ENCODE measurements at places on chromosomes 13 and 19.

DNA sequence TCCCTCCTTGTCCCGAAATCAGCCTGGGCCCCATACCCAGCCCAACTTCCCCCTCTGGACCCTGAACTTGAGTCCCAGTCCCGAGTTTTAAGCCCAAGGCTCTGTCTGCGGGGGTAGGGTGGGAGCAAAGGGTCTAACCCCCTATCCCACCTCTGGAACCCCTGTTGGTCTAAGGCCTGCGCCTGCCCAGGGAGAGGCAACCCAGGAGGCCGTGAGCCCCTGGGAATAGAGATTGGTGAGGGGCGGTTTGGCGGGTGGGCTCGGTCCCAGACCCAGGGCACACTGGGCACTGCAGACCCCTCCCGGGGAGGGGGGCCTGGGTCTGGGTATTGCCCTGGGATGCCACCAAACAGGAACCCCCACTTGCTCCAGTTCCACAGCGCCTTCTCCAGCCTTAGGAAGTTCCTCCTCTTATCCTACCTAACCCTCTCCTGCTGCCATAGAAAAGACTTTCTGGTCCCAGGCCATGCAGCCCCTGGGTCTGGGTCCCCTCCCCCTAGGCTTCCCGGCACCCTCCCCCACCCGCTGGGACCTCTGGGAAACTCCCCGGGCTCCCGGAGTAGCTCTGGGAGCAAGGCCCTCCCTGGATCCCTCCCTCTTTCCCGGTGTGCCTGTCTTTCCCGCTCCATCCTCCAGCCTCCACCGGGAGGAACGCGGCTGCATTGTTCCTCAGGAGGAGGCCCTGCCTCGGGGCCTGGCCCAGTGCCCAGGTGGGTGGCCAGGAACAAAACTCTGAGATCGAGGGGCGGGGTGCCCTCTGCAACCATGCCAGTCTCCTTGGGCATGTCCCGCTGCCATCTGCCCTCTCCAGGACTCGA, 33.6 kb upstream of the NANOS3 start:
- DNase-seq, result peak; percentile 75

DNA sequence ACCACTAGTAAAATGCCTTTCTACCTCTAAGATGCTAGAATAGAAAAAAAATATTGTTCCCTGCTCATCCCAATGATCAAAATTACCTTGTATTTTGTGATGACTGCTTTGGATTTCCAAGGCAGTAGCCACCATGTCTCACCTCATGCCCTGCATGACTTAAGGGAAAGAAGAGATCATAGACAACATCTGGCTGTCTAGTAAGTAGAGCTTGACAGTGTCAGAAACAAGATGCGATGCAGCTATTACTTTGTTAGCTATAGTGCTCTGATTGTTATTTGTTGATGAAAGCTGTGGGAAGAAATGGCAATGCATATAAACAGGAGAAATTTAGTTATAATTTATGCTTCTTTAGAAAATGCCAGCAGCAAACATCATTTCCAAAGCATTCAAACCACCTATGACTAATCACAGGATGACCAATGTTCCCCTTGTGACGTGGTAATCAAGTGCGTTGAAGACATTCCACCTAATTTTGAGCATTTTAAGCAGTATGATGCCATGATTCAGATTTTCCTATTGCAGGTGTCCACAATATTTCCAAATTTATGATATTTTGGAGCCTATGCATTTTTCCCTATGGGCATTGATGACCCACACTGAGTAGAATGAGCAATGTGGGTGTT, 308.3 kb downstream of the KCNRG start:
- no peak for DNase-seq

- DNase-seq, result no peak
These were observed 115.8 kb downstream of the NALCN start for GRCh38 chr13:101300531-101300930.

DNA sequence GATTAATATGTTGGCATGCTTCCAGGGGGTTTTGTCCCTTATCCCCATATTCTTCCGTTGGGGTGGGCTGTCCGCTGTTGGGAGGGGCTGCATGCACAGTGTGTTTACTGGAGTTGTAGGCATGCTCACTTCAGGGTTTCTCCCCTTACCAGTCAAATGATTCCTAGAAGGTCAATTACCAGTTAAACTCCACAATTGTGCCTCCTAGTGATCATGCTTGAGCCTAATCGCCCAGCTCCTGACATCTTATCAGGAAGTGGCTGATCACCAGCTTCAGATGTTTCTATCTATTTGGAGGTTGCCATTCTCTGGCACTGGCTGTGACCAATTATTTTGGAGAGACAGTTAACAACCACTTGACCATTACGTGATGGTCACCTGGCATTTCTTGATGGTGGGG, 1090.0 kb downstream of the SLITRK5 start:
- no peak for DNase-seq

DNA sequence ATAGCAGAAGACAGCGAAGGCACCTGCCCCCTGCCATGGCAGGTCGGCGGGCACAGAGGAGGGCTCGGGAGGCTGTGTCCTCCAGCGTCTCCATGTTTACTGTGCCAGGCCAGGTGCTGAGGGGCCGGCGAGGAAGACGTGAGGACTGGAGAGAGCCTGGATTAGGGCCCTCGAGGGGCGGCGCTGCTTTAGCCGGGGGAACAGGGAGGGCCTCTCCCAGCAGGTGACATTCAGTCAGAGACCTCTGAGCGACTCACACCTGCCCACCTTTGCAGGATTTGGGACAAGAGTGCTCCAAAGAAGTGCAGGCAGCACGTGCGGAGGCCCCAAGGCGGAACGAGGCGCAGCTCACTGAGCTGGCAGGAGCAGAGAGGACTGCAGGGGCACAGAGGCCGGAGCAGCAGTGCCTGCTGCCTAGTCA, 17.6 kb downstream of the KDM4B start:
- no peak for DNase-seq

GRCh38 chr19:18987456-18987855, 45.9 kb downstream of the SUGP2 start:
- no peak for DNase-seq

DNA sequence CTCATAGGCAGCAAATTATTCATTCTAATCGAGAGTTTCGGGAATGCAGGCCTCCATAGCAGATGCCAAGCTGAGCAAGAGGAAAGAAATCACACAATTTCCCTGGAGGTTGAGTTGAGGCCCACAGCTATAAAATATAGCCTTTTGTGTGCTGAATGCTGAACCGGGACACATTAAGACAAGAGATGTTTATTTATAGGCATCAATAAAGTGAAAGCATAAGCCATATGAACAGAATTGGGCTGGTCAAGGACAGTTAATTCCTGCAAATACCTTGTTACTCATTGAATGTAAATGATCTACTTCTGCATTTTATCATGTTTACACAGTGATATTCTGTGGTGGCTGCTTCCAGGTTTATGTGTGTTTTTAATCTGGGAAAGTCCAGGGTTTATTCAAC, 461.7 kb downstream of the KLF12 start:
- DNase-seq, result no peak

- no peak for DNase-seq
These were observed at the start of gene TUBA3C for GRCh38 chr13:19181621-19182485. Gene TUBA3C, minus strand, starts transcription at chr13:19181824. Its CDS starts 77 bp downstream, at chr13:19181747.

DNA sequence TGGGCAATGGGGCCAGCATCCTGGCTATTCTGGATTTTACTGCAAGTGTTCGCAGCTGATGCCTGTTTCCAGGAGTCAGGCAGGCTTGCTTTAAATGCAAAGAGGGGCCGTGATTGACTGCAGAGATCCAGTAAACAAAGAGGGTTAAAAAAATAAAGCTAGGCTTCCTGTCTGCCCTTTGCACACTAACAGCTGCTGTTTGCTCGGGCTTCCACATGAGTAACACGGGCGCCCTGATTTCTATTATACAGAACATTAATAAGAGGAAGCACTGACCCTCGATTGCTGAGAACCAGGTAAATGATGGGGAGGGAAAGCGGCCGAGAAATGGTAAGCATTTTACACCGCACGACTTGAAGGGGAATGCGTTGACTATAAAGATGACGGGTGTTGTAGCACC, 254.2 kb upstream of the ZNF507 start:
- no peak for DNase-seq

DNA sequence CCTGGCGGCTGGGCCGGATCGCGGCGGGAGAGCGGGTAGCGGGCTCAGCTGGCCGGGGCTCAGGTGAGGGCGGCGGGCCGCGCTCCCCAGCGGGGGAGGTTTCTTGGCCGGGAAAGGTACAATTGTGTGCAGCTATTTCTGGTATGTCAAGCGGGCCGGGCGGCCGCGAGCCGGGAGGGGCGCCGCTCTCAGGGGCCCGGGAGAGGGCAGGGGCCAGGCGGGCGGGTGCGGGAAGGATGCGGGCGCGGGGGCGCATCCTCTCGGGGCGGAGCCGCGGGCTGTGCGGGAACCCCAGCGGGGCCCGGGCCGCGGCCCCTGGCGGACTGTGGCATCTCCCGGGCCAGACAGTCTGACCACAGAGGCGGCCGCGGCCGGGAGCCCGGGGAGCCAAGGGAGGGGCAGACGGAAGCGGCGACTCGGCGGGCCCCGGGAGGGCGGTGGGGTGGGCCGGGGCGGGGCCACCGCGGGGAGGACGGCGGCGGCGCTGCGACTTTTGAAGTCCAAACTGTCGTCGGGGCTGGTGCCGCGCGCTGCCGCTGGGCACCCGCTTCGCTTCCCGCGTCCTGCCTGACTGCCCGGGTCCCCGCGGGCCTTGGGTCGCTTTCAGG, at the start of gene LMO7:
Gene LMO7 (plus strand): TSS at position 503 of the 608 bp plus-strand sequence. CDS start 328 bp downstream, outside the sequence.
- peak; percentile 61 for DNase-seq

DNA sequence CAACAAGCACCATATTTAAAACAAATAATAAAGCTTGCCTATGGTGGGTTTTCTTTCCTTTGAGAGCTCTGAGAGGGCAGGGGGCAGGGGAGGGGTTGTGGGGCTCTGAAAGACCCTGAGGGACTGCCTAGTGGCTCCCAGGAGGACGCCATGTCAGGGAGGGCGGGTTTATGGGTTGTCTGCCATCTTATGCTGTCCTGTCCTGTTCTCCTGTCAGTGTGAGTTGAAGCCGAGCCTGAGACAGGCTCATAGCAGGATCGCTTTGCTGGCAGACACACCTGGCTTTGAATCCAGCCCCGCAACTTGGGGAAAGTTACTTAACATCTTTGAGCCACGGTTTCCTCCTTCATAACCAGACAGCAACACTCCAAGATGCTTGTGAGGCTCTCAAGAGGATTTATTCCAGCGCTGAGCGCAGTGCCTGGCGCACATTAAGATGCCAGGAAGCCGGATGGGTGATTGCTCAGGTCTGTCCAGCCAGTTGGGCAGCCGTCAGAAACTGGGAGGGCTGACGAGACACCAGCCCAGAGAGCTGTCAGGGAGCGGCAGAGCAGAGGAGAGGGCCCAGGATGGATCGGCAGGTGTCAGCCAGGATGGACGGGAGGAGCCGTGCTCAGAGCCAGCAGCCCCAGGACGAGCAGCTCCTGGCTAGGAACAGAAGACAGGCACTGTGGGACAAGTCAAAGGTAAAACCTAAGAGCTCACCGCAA, 36.8 kb upstream of the C1QTNF9 start:
- no peak for DNase-seq

DNA sequence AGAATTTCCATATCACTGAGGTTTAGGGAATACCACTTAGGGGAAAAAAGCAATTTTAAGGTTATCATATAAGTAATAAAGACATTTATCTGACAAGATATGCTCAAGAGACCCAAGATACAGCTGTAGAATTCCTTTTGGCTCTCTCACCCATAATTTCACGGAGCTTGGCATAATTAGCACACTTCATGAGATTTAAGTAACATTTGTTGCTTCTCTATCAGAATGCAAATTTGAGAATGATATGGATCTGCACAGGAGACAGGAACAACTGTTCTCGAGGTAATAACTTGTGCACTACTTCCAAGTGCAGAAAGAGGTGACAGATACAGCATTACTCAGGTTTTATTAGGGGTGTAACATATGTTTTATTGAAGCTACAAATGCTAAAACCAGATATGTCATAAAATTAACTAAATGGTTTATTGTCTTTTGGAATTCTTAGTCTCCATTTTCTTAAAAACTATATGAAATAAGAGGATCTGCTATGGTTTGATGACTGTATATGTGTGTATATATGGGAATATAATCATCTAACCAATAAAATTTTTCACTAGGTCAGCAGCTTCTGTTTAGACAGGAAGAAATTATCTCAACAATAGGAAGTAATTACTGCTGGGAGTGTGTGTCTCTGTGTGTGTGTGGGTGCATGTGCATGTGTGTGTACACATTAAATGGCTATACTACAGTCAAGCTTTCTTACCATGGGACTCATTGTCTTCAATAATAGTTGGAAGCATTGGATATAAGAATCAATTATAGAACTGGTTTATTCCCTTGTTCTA, 401.3 kb downstream of the PCDH17 start:
- no peak for DNase-seq

DNA sequence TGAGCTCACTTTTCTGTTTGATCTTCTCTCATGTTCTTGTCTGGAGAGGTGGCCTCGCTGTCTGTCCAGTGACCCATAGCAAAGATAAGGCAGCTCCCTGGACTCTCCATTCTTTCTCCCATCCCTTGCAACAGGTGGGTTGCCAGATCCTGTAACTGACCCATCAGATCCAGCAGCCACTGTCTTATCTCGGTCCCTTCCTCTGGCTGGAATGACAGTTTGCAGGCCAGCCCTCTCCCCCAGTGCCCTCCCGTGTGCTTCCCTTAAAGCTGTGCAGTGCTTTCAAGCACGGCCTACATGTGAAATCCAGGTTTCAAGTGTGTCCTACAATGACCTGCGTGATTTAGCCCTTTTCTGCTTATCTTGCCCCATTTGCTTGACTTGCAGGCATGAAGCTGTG, 3.7 kb downstream of the GTF3A start:
- no peak for DNase-seq

DNA sequence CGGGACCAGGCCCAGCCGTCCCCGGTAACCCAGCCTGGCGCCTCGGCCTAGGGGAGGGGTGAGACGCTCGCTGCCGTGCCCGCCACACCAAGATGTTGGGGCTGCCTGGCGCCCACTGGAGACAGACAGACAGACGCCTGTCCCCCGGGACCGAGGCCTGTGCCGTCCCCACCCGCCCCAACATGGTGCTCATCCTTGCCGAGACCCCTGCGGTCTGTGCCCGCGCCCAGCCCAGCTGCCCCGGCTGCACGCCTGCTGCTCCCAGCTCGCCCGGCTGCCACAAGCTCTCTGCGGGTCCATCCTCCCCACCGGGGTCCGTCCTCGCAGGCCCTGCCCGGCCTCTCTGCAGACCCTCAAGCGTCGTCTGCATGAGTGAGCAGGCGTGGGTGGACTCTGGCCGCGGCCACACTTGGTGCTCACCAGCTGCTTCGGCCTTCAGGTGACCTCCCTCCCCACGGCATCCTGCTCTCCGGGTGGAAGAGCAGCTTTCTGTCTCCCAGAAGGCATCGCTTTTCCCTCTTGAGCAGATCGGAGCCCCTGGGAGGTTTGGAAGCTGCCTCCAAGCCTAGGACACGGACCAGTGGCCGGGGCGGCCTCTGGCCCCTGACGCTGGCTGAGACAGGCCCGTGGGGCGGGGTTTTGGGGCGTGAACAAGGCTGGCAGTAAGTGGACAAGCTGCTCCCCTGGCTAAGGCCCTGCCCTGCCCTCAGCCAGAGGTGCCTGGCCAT, 6.7 kb upstream of the TMPRSS9 start:
- no peak for DNase-seq

DNA sequence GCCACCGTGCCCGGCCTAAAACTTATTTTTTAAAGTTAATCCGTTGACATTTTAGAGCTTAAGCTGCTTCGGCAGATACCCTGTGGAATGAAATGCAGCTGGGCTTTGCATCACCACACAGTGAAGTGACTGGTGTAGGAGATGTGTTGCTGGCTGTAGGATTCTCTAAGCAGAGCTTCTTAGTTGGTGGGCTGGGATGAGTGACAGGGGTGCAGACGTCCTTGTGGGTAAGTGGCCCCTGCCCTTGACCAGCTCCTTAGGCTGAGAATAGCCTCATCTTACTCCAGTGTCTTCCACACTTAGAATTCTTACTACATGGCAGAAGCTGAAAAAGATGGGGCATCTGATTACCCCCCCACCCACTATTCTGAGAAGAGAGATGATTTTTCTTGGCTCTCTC, 11.6 kb downstream of the GATAD2A start:
- no peak for DNase-seq

GRCh38 chr19:17289489-17289888, 7.8 kb downstream of the ANKLE1 start:
- peak; percentile 71 for DNase-seq

Measured in transverse colon (tissue), 4 donors.